NCI-H2227 treated with DMSO at 0.1 percent for 48 hours (cell line): ENCODE measurements at places on chromosomes 12 and 14.

DNA sequence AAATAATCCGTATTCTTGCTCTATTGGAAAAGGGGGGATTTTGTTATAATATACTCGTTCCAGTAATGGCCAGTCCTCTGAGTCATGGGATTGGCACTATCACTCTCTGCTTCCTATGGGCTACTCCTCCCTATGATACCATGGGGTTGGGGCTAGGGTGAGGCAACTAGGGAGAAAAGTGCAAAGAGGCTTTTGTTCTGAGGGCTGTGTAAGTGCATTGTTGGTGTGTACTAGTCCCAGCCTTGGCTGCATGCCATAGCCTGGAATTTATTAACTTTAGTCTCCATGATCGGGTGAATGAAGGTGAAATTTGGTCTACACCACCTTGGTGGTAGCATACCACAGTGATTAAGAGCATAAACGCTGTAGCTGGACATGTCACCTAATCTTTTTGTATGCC is 247.6 kb downstream of the RPAP3 start:
- DNase-seq: no peak

DNA sequence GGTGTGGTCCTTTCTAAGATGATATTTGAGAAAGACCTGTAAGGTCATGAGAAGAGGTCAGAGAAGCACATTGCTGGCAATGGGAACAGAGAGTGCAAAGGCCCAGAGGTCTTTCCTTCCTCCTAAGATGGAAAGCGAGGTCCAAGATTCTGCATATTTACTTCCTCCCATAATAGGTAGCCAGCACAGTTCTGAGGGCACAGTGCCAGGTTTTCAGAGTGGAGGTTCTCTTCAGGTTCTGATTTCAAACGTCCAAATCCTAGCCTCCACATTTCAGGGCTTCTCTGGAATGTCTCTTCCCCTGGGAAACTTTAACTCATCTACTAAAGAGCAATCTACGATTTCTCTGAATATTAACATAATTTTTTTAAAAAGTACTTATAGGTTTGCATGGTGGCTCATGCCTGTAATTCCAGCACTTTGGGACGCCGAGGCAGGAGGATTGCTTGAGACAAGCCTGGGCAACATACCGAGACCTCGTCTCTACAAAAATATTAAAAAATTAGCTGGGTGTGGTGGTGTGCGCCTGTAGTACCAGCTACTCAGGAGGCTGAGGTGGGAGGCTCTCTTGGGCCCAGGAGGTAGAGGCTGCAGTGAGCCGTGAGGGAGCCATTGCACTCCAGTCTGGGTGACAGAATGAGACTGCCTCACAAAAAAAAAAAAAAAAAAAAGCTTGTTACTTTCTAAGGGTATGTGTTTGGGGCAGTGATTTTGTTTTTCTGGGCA is 526 bp upstream of the MRPL42 start:
- DNase-seq: no peak

- no peak for DNase-seq
Observed at GRCh38 chr12:6829536-6830220, 1.5 kb downstream of the P3H3 start.

DNA sequence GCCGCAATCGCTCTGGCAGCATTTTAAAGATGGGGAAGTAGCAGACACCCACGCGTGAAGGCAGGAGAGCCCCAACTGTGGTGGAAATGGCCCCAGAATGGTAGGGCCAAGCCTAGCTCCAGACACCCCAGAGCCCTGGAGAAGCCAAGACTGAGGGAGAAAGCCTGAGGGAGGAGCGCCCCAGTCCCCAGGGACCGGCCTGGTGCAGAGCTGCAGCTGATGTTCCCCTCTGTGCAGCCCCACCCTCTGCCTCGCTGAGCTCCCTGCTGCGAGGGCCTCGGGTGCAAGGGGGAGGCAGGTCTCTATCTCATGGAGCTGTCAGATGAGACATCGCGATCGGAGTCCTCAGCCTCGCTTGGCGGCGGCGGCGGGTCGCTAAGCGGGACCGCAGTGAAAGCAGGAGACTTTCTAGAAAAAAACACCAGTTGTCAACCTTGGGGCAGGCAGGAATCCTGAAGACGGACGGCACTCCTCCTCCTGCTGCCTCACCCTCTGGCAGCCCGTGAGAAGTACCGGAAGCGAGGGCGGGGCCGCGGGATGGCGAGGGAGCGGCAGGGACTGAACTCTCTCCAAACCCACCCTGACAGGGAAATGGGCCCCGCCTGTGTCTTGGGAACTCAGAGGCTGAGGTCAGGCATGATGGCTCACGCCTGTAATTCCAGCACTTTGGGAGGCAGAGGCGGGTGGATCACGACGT is 6.0 kb downstream of the GAPDH start:
- DNase-seq: peak; percentile 49

- DNase-seq: no peak
Observed at GRCh38 chr12:89319122-89319521, 33.2 kb downstream of the DUSP6 start.

DNA sequence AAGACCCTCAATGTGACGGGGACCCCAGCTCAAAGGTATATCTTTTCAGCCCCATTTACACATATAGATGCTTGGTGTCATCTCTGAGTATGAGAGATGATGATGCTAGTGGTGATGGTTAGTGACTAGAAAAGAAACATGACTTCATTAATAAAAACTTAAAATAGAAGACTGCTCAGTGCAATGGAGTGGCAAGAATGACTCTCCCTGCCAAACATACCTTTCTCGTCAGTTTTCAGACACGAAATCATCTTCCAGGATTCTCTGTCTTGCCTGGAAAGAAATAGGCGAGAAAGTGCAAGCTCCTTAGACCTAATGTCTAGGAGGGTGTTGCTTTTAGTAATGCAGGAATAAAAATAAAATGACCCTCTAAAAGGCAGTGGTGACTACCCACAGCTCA is 71.7 kb downstream of the TPH2 start:
- DNase-seq: no peak

GRCh38 chr12:52354200-52354599 is 13.1 kb downstream of the KRT85 start:
- DNase-seq: no peak

- no peak for DNase-seq
Observed at GRCh38 chr12:126193190-126193589, 1128.0 kb downstream of the AACS start.

DNA sequence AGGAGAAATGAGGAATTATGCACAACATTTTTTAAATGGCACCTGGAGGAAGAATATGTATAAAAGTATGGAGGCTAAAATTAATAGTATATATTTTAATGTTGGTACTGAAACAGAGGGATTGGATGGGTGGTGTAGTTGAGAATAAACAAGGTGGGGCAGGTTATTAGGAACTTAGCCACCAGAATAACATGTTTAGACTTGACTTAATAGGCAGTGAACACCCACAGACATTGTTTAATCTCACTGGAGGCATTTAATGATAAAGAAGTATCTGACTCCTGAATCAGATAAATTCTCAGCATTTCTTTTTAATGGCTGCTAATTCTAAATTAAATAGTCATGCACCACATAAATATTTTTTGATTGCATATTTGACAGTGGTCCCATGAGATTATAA is 139.7 kb downstream of the CNTN1 start:
- DNase-seq: no peak

DNA sequence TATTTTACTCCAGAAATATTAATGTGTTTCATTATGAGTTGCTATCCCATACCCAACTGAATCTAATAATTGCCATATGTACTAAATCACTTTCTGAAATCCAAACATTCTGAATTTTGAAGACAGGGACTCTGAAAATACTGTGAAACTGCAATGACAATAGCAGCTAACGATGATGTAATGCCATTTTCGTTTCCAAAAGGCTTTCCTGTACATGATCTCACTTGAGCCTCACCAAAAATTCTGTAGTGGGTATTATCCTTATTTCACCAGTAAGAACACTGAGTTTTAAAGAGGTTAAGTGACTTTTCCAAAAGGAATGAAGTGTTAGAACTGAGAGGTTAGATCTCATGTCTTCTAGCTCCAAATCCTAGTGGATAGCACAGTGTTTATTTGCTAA is 133.3 kb downstream of the FLRT2 start:
- no peak for DNase-seq

DNA sequence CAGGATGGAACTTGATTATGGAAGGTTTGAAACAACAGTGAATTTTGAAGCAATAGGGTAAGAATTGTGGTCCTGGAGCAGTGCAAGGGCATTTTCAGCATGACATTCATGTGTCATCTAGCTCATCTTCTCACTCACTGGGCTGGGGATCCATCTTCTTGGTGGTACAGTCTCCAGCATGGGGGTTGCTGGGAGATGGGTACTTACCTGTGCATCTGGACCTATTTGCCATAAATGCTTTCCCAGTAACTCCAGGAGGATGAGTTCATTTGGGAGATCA is 7.2 kb downstream of the HSP90AA1 start:
- DNase-seq: no peak

- DNase-seq: no peak
Observed at GRCh38 chr12:107859367-107859766, 84.9 kb downstream of the ASCL4 start.

DNA sequence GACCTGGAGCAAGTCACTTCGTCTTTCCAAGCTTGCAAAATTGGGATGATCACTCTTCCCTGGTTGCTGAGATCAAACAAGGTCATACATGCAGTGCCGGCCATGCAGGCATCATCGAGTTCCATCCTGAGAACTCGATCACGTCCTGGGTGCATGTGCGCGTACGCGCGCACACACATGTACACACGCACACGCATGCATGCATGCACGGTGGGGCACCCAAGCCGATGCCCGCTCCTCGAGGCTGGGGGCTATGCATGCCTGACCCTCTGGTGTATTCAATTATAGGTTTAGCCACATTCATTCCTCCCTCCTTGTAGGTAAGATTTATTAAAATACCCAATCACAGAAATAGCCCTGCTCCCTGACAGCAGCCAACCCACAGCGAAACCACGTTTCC is 26.0 kb downstream of the MMAB start:
- DNase-seq: no peak

- DNase-seq: no peak
Observed at GRCh38 chr14:59199205-59199604, 10.7 kb downstream of the DAAM1 start.

DNA sequence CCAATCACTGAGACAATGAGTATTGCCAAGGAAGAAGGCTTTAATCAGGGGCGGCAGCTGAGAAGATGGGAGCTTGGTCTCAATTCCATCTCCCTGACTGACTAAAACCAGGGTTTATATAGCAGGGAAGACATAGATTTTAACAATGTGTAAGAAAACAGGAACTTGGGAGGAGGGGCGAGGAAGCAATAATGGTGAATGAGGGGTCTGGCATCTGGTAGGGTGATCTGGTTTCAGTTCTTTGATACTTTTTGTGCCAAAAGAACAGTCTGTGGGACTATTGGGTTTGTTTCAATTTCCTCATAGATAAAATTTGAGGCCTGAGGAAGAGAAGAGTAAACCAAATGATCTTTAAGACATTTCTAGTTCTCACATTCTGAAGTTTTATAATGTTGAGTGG is 49.2 kb downstream of the FUT8 start:
- no peak for DNase-seq

DNA sequence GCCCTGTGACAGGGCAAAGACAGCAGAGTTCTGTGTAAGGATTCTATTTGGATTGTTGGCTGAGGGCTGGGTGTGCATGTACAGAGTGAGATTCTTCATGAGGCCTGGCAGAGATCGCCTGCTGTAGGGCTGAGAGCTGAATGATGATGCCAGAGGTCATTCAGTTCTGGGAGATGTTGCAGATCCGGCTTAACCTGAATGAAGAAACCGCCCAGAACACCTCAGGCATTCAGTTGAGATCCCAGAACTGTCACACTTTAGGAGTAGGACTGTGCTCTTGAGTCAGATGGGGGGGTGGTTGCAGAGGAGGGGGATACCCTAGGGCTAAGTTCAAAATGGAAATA is 5.8 kb upstream of the EVL start:
- DNase-seq: no peak

- DNase-seq: no peak
Observed at GRCh38 chr14:85483652-85484051, 46.3 kb upstream of the FLRT2 start.

- DNase-seq: peak; percentile 73
Observed at GRCh38 chr14:69879175-69880043, at the start of gene SMOC1. Gene SMOC1, plus strand, starts transcription at chr14:69879416. Its CDS starts 263 bp downstream, at chr14:69879679.

GRCh38 chr14:80465546-80466220 is 254.4 kb upstream of the DIO2 start:
- no peak for DNase-seq

DNA sequence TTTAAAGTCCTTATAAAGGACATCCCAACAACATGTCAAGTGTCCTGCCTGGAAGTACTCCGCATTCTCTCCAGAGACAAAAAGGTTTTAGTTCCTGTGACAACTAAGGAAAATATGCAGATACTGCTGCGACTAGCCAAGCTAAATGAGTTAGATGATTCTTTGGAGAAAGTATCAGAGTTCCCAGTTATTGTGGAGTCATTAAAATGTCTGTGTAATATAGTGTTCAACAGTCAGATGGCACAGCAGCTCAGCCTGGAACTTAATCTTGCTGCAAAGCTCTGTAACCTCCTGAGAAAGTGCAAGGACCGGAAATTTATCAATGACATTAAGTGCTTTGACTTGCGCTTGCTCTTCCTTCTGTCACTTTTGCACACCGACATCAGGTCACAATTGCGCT is 40.2 kb downstream of the RIC8B start:
- DNase-seq: no peak

- peak; percentile 34 for DNase-seq
Observed at GRCh38 chr14:24392325-24393091, 6.3 kb upstream of the NYNRIN start.

- DNase-seq: peak; percentile 63
Observed at GRCh38 chr14:55097881-55098560, 31.0 kb upstream of the LGALS3 start.

DNA sequence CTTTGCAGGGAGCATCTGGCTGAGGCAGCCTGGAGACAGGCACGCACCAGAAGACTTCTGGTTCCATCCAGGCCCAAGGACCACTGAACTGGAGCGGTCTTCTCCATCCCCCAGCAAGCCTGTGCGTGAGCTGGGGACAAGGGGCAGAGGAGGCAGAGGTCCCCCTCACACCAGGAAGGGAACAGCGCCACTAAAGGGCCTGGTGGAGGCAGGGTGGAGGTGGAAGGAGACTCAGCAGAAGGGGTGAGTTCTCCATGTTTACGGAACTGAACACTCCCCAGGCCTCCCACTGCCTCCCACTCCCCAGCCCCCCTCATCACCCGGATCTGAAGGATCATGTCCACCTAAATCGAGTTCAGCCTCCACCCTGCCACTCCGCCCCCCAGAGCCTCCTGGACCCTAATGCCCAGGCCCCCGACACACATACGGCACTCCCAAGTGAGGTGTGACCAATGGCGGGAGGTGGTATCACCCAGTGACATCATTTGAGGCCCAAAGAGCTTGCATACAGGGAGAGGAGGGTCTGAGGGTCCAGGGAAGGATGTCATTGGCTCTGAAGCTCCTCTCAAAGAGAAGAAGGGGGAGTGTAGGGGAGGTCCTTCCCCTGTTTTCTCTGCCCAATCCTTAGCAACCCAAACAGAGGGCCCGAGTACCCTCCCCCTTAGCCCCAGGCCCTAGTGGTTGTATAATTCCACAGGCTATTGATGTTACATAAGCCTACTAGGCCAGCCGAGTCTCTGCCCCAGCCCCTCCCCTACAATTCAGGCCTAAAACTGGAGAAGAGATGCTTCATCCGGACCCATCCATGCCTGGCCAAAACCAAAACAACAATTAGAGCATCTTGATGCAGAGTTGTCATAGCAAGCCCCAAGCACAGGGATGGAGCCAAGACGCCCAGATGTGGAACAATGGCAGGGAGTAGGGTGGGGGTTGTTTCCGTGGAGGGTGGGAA is 1.0 kb downstream of the FAIM2 start:
- peak; percentile 84 for DNase-seq

- no peak for DNase-seq
Observed at GRCh38 chr12:19688532-19688931, 249.2 kb downstream of the AEBP2 start.
